CD4-positive, alpha-beta T cell treated with Interleukin-17A for 4 hours (primary cell): ENCODE measurements at places on chromosomes 7 and 10.

GRCh38 chr7:110400411-110400810, 690.5 kb upstream of the LRRN3 start:
- no peak for DNase-seq

GRCh38 chr10:82813856-82814255, 938.9 kb downstream of the NRG3 start:
- DNase-seq: no peak

DNA sequence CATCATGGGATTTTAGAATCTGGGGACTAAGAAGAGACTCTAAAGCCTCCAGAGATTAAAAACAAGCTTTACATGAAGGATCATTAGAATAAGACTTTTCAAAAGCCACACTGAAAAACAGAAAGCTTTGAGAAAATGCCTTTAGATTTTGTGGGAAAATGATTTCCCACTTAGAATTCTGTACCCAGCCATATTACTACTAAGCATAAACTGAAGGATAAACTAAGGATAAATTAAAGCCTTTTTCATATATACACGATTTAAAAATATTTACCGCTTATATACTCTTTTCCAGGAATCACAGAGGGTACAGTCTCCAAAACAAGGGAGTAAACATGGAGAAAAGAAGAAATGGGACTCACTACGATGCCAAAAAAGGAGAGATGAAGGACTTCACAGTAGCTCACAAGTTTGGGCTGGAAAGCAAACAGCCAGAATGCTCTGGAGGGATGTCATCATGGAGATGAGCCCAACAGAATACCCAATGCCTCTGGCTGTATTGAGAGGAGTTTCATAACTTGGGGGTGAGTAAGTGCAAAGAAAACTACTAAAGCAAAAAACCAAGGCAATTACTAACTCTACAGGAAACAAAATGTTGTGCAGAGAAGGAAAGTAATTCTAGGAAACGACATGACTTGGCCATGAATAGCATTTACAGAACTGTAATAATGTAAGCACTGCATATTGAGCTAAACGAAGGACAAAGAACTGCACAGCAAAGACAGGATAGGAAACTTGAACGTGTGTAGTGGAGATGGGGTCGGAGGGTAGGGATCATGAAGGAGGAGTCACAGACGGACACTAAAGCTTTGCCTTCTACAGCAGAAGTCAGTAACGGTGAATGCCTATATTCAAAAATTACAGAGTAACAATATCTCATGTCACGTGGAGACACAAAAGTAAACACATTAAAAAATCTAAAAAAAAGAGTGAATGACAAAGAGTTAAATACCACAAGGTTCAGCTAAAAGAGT, 61.4 kb upstream of the ASAH2 start:
- DNase-seq: no peak

DNA sequence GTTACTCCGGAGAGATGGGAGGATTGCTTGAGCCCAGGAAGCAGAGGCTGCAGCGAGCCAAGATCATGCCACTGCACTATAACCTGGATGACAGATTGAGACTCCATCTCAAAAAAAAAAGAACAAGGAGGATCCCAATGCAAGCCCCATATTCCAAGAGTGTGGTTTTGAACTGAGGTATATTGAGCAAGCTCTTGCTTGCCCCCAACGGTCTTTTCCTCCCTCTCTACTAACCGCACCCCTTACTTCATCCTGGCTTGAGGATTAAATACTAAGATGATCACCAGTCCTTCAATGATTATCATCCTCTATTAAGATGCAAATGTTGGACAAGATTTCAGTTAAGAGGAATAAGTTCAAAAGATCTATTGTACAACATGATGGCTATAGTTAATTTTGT, 12.5 kb upstream of the SRGN start:
- no peak for DNase-seq
